ENCODE measurements at places on chromosomes 1 and 21. TPM values are rescaled to one million over a fixed set of nuclear protein-coding genes. Genes with fewer than 3 reads are reported as not detected.

SIM2 gene
- total RNA-seq = not detected

KLHDC7A gene
- total RNA-seq = not detected

PALMD gene
- total RNA-seq = 10.9 TPM

LENEP gene
- total RNA-seq = not detected

CELA2B gene
- not detected for total RNA-seq

FCMR gene
- total RNA-seq = 252 TPM

CFAP45 gene
- total RNA-seq = 2.0 TPM

GRCh38 chr21:32978331-32979270 is 47.1 kb upstream of the OLIG2 start:
- DNase-seq = no peak

DNA sequence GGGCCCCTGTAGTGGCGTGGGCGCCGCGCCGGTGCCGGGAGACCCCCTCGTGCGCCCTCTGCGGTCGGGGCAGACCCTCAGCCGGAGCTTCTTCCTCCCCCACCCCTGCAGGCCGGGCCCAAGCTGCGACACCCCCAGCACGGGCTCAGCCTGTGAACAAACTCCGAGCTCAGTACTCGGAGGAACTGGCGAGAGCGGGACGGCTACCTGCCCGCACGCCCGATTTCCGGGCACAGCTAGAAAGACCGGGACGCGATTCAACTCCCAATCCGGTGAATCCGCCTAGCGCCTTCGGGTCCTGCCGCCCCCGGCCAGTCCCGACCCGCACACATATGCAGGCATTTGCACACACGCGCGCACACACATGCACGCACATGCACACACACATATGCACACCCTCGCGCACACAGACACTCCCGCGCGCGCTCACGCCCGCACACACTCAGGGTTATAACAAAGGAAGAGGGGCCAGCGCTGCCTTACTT is 580 bp upstream of the BLACAT1 start:
- peak; percentile 70 for DNase-seq

DNA sequence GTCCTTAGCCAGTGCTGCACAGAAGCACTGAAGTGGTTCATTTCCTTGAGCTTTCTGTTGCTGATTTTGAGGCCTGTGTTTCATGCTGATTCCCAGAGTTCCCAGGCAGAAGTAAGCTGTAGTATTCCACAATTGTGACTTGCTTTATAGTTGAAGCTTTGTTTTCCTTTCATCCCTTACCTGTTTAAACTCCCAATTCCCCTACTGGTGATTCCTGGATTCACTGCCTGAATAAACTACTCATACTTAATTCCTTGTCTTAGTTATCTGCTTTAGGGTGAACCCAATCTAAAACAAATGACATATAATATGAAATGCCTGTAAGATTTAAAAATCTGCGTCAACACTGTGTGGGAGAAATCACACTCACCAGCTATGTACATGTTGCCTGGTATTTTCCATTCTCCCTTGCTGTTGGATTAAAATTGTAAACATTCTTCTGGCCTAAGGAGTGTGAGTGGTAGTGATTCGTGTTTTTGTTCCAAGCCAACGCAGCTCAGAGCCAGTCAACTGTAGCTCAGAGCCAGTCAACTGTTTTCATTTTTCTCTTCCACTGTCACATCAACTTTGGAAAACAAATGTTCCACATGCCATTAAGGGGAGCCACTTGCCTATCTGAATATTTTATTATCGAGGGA is 879.4 kb downstream of the MRPL39 start:
- DNase-seq = no peak

DNA sequence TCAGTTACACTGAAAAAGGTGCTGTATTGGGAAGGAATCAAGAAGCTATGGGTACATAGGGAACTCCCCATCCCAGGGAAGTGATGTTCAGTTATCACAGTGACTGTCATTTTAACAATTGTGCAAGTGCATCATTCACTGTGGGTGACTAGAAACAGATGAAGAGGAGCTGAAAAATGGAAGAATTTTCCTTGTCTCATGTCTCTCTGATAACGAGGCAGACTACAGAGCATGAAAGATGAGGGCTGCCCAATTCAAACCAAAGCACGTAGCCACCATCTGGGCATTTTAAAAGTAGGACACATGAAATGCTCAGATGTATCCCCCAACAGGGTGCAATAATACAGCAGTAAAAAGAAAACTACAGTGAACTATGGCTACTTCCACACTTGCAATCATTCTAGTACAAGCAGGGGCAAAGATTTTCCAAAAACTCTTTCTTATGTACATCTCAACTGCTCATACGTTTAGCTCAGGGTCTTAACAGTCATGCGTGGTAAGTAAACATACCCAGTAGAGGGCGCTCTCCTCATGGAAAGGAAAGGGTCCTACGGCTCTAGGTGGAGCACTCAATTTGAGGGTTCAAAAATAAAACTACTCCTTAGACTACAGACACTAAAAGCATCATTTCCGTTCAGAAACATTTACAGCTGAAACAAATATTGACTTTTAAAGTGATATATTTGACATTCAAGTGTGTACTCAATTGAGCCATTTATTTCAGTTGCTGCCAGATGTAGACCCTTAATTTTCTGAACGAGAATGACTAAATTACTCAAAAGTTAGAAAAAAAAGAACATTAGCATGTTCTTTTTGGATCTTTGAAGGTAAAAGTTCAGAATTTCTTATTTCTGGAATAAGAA is 143.2 kb downstream of the KCTD3 start:
- DNase-seq = no peak

GRCh38 chr1:156073740-156074139 is 8.5 kb downstream of the MEX3A start:
- no peak for DNase-seq

GRCh38 chr1:99305626-99306025 is 41.3 kb downstream of the PLPPR4 start:
- DNase-seq = no peak

DNA sequence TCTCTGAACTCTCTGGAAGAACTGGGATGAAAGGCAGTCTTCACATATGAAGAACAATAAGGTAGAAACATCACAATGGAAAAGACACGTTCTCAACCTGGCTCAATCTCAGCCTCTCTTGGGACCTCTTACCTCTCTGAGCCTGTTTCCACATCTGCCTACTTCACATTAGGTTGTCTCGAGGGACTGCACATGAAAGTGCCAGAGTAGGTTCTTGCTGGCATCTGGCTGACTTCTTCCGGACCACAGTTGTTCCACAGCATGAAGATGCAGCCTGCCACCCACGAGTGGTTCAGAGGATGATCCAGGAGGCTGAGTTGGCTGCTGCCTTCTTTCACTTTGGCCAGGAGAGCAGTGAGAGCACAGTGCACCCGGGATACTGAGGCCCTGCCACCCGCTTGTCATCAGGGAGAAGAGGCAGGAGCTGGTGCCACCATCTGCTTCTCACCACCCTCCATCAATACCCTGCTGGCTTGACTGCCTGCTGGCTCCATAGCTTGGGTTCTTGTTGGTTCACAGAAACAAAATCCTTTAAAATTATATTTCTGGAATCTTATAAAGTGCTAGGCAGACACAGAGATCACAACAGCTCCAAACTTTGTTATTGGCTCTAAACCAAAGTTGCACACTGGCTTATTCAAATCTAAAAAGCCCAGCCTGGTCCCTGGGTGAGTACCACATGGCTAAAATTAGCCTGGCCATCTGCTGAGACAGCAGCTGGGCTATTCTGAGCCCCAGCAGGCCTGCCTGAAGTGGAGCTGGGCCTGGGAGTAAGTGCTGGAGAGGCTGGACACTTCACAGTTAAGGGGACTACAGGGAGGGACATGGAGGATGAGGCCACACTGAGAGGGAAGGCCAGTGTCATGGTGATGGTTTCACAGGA is 46.9 kb upstream of the LIN9 start:
- DNase-seq = no peak

GRCh38 chr1:184021728-184022127 is 15.8 kb downstream of the COLGALT2 start:
- DNase-seq = no peak

DNA sequence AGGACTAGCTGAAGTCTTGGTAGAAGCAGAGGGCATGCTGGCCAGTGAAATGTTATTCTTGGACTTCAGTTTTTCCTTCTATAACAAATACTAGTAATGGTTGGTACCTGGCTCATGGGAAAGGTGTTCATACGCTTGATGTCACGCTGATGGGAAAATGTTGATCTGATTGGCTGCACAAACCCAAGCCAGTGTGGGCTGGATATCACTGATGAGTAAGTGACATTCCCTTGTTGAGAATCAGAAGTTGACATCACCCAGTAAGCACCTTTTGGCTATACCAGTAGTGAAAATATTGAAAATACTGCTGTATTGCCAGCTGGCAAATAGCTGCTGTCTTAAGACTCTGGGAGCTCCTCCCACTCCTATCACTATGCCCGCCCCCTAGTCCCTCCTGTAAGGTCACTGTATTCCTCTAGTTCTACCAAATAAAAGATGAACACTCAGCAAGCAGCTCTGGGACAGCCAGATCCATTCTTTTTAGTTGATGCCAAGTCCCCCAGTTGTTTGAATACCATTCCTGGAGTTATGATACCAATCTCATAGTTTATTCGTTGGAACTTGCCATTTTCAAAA is 168.2 kb downstream of the GRIK1 start:
- DNase-seq = no peak

GRCh38 chr1:98253145-98253544 is 332.3 kb upstream of the DPYD start:
- no peak for DNase-seq

GRCh38 chr1:6519935-6520671 is 28.6 kb upstream of the PLEKHG5 start:
- no peak for DNase-seq

DNA sequence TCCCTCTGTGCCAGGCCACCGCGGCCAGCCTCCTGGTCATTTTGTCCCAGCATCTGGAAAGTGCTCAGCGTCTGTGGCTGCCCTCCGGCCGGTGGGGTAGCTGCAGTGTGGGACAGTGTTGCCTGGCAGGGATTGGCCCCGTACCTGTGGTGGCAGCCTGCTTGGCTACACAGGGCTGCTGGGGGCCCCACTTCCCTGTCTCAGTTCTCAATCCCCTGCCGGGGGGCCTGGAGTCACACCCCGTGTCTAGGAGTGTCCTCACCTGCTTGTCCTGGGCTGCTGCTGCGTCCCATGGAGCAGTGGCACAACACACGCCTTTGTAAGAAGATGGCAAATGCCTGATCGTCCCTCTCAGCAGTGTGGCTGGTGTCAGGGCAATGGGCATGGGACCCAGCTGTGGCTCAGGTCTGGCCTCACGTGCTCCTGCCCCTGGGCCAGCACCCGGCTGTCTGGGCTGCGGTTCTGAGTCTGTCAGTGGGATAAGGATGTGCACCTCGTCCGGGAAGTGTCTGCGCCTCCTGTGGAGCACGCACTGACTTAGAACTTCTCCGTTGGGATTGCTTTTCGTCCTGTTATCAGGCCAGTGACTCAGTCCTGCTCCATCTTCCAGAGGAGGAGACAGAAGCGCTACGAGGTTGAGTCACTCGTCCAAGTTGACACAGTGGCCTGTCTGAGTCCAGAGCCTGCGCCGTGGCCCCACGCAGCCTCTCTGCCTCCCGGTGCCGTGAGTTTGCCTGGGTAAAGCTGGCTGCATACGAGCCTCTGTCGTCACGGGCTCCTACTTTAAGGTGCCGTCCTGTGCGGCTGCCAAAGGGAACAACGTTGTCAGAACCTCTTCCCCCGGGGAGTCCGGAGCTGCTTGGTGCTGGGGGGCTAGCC is 41.0 kb downstream of the CRYAA start:
- DNase-seq = peak; percentile 64

DNA sequence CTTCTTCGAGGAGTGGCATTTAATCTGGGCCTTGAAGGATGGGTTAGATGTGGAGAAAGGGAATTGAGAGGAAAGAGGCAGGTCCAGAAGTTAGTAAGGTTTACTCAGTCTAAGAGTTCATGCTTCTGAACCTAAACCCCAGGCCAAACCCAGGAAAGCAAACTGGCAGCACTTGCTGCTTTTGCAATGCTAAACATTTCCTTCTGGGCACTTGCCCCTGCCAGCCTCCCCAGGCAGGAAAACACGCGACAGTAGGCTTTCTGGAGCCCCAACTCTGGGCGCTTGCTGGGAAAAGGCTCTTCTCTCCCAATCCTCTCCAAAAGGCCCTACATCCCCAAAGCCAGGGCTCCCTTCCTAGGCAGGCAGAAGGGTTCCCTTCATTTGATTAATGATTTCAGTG is 2.5 kb downstream of the OLFML2B start:
- no peak for DNase-seq

DNA sequence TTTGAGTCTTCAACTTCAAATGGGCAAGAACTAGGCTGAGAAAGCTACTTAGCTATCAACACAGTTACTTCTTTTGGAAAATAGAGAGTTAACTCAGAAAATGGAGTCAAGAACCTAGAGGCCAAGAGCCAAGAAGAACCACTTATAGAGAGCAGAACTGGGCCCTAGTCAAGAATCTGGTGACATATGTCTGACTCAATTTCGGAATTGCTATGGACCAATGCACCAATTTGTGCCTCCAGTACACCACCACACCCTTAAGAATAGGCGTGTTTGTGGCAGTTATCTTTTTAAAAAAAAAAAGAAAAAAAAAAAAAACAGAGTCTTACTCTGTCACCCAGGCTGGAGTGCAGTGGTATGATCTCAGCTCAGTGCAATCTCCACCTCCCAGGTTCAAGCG is 7.8 kb downstream of the S100A2 start:
- DNase-seq = no peak

GRCh38 chr21:34553151-34553952 is 41.3 kb upstream of the KCNE1 start:
- no peak for DNase-seq

GRCh38 chr1:118266436-118266835 is 81.4 kb upstream of the SPAG17 start:
- DNase-seq = no peak

DNA sequence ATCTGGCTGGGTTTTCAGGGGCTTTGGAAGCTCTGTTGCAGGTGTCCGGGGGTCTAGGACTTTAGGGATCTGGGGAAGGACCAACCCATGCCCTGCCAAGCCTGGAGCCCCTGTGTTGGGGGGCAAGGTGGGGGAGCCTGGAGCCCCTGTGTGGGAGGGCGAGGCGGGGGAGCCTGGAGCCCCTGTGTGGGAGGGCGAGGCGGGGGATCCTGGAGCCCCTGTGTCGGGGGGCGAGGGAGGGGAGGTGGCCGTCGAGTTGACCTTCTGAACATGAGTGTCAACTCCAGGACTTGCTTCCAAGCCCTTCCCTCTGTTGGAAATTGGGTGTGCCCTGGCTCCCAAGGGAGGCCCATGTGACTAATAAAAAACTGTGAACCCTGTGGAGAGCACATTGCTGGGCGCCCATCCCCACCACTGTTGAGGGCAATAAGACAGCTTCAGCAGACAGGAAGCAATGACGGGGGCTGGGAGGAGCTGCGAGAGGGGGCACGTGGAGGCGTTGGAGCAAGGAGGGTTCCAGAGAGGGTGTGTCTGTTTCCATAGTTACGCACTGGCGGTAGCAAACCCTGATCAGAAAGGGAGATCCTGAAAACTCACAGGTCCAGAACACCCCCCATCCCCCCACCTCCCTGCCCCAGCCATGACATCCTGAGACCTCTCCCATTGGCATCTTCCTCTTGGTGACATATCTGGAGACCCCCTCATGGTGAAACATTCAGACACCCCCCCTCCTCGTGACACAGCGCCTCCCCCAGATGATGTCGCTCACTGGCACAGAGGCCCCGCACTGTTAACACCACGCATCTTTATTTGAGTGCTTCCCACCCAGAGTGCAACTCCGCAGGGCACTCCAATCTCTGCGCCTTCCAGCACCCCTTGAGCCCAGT is 8.4 kb downstream of the MYBPH start:
- DNase-seq = no peak

GRCh38 chr1:102431253-102431652 is 434.5 kb upstream of the OLFM3 start:
- no peak for DNase-seq
